Colonic mucosa (tissue), 4 donors: ENCODE measurements at places on chromosomes 5 and 9. TPM values are rescaled to one million over a fixed set of nuclear protein-coding genes. Genes with fewer than 3 reads are reported as not detected.

DNA sequence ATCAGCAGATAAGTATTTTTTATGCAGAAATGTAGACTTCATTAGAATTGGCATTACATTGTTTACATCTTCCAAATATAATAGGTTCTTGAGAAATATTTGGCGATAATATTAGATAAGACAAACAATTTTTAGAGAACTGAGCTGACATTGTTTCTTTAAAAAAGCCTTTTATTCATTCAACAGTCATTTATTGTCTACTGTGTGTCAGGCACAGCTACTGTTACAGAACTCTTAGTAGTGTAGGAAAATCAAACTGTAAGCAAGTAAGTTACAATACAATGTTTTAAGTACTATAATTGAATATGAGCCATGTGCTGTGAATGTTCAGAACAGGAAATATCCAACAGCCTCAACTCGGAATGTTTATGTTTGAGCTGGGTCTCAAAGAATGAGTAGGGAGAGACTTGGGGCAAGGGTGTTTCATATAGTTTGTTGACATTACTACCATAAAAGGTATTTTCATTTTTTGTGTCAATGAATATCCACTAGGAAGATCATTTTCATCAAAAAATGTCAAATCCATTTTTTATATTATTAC, 114.0 kb downstream of the CDC42SE2 start:
- peaks cover 16% of the 10 kb centered on the region for H3K4me1 ChIP-seq
- no peaks in the 10 kb centered on the region for H3K36me3 ChIP-seq
- H3K27ac ChIP-seq = peak overlapping the region; percentile 63
- no peaks in the 10 kb centered on the region for H3K27me3 ChIP-seq

The TAS2R1 gene
- total RNA-seq = not detected

DNA sequence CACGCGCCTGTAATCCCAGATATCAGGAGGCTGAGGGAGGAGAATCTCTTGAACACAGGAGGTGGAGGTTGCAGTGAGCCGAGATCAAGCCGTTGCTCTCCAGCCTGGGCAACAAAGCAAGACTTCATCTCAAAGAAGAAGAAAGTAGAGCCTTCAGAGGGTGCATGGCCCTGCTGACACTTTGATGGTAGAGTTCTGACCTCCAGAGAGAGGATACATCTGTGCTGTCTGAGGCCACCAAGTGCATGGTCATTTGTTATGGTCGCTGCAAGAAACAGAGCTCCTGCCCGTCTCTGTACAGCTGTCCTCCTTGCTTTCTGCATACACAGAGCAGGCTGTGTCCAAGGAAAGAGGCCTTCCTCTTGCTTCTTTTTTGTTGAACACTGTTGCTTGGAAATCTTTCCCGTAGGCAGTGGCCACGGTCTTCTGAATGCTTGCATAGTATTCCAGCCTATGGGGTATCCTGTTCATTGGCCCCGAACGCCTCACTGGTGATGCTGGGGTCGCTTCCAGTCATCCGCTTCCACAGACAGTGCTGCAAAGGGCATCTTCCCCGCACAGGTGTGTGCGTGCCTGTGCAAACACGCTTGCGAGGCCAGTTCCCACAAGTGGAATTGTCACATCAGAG, 36.8 kb upstream of the UNC5A start:
- H3K27me3 ChIP-seq = no peaks in the 10 kb centered on the region
- DNase-seq = no peak
- H3K36me3 ChIP-seq = no peaks in the 10 kb centered on the region
- no peak overlapping the region for H3K4me3 ChIP-seq
- H3K27ac ChIP-seq = no peak overlapping the region

The TESK1 gene
- 41.1 TPM for total RNA-seq

- no peaks in the 10 kb centered on the region for H3K36me3 ChIP-seq
- H3K4me3 ChIP-seq = no peak overlapping the region
- H3K27ac ChIP-seq = no peak overlapping the region
These were observed 690.2 kb downstream of the NR2F1-AS1 start for GRCh38 chr5:92890841-92891244.

DNA sequence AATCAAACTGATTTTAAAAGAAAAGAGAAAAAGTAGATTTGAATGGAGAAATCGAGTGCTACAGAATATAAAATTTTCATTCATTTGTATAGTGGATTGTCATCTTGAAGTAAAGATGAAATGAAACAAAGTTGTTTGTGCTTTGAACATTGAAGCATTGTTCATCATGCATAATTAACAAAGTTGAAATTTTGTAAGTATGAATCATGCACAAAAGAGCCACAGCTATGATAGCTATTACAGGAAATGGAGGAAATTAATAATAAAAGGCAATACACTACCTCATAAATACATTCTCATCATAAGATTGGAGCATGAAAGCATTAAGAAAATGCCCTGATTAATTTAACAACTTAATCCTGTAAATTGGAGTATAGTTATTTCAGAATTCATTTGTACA, 153.4 kb upstream of the TLX3 start:
- no peaks in the 10 kb centered on the region for H3K36me3 ChIP-seq
- H3K27me3 ChIP-seq = no peaks in the 10 kb centered on the region
- no peak overlapping the region for H3K4me3 ChIP-seq
- no peak overlapping the region for H3K27ac ChIP-seq
- no peak for DNase-seq

GRCh38 chr9:21525174-21525573, 43.1 kb upstream of the IFNE start:
- H3K36me3 ChIP-seq = no peaks in the 10 kb centered on the region
- H3K4me3 ChIP-seq = no peak overlapping the region
- no peak overlapping the region for H3K27ac ChIP-seq
- no peaks in the 10 kb centered on the region for H3K27me3 ChIP-seq
- no peaks in the 10 kb centered on the region for H3K4me1 ChIP-seq
- DNase-seq = no peak

The DRD1 gene
- total RNA-seq = not detected
